ENCODE measurements at places on chromosomes 2 and 18.

GRCh38 chr18:49915352-49915751, 102.0 kb upstream of the ACAA2 start:
- DNase-seq = no peak

DNA sequence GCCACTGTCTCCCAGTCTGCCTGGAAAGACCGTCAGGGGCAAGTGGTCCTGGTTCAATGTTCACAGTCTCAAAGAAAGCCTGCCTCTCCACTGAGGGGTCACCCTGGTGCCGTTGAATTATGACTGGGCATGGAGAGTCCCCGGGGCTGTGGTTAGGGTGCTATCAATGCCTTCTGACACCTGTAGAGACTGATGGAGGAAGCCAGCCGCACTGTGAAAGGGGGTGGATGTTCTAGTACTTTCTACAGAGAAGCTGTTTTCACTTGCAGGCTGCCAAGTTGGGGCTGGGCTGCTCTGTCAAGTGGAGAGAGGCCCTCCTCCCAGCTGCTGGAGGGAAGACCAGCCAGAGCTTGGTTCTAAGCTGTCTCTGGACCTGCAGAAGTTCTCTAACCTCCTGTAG, 80.5 kb downstream of the BCL2L11 start:
- DNase-seq = no peak

- no peak for DNase-seq
These were observed 11.1 kb upstream of the IL1RN start for GRCh38 chr2:113116100-113116958.

- DNase-seq = no peak
These were observed 1.4 kb upstream of the YES1 start for GRCh38 chr18:813172-814071.

GRCh38 chr2:205461678-205462665, 220.3 kb upstream of the NRP2 start:
- no peak for DNase-seq

- DNase-seq = peak; percentile 66
These were observed 7.9 kb downstream of the NEDD4L start for GRCh38 chr18:58051765-58052460.

DNA sequence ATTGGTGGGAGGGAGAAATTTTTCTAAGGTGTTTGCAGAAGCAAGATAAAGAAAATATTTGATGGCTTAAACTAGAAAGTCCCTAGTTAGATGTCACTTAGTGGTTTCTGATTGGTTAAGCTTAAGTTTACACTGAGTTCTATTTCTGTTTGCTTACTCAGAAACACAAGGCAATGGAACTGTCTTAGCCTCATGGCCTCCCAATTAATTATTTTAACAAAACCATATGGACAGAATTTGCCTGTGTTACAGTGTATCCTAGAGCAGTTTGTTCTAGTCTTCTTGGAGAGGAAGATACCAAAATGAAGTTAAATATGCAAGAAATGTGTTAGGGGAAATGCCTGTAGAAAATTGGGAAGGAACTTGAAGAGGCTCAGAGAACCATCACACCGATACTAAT, 4.6 kb upstream of the IMPACT start:
- DNase-seq = no peak

GRCh38 chr2:53087262-53087873, 680.2 kb upstream of the CHAC2 start:
- DNase-seq = no peak

DNA sequence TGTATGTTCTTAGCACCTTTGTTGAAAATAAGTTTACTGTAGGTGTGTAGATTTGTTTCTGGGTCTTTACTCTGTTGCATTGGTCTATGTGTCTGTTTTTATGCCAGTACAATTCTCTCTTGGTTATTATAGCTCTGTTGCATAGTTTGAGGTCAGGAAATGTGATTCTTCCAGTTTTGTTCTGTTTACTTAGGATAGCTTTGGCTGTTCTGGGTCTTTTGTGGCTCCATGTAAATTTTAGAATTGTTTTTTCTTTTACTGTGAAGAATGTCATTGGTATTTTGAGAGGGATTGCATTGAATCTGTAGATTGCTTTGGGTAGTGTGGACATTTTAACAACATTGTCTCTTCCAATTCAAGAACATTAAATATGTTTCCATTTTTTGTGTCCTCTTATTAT, 69.1 kb downstream of the ANKRD62 start:
- DNase-seq = no peak

- DNase-seq = peak; percentile 42
These were observed 54.4 kb upstream of the FOSL2 start for GRCh38 chr2:28338046-28338817.

DNA sequence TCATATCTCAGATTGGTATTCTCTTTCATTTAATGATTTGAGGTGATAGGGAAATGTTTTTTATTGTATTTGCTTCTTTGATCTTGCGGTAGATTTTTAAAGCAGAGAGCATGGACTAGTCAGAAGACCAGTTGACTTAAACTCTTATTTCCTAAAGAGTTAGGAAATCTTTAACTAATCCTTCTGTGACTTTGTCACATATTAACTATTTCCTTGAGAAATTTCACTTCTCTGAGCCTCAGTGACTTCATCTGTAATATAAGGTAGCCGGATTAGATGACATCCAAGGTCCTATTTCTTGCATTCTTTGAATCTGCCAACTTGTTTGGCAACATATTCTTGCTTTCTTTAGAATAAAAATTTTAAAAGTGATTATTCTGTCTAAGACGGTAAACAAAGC, 55.6 kb downstream of the MTX2 start:
- DNase-seq = no peak

- DNase-seq = no peak
These were observed 1072.7 kb downstream of the DSC3 start for GRCh38 chr18:29969876-29970275.

DNA sequence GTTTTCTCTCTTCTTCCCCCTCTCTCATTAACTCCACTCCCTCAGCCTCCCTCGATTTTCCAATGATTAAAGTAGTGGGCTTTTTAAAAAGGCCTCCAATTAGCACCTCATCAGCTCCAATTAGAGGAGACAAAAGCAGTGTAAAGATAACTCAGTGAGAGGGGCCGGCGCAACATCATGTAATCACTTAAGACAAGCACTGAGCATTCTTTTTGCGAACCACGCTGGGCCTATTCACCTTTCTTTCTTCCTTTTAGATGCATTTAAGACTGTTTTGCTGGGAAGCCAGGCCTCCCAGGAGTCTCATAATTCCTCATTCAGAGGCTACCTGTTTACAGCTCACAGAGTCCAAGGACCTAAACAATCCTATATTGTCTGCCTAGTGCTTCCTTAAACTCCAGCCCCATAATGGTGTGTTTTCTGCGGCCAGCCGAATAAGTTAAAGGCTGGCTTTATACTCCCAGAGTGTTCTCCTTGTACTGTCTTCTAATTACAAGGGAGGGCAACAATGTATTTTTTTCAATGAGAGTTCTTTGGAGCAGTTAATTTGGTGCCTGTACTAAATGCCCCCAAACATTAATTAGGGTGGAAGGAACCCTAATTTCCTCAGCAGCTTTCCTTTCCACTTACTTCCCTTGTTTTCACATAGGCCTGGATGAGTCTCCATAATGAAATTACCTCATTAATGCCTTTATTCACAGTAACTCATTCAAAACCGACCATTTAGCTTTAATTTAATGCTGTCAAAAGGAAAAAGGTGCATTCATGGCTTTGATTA, 28.0 kb upstream of the LMAN1 start:
- DNase-seq = peak; percentile 91

DNA sequence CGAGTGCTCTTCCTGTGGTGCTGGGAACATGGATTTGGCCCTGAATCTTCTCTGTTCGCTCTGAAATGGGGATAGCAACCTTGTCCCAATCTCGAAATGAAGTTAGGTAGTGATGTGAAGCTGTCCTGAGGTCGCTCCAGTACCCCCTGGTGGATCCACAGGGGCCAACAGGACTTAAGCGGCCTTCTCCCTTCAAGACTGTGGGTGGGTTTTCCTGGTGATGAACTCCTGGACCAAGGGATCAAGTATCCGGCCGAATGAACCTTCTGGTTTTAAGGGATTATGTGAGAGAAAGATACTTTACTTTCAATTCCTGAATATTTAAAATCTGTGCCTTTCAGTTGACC, 156.5 kb downstream of the NAPG start:
- peak; percentile 30 for DNase-seq

GRCh38 chr2:33122726-33123125, 176.0 kb downstream of the LTBP1 start:
- no peak for DNase-seq

GRCh38 chr2:153871231-153872221, at the start of gene GALNT13:
TSS of gene GALNT13 (plus strand) at chr2:153871922.
- DNase-seq = peak; percentile 99

GRCh38 chr2:27247893-27248292, 15.0 kb downstream of the SLC30A3 start:
- no peak for DNase-seq

DNA sequence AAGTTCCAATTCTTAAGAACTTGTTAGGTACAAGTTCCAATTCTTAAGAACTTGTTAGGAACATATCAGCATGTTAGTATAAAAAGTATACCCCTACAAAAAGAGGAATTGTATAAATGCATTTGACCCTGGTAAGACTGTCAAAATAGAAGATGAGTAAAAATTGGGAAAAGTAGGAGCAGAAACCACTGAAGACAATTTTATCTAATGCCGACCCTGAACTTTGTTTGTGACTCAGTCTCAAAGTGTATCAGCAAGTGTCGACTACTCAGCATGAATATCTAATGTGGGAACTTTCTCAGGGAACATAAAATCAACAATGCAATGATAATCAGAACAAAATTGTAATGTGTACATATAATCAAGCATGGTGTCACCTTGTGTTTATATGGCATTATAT, 583 bp upstream of the CD226 start:
- no peak for DNase-seq
